NCI-H187 treated with DMSO at 0.1 percent for 48 hours (cell line): ENCODE measurements at places on chromosomes 12 and 14.

- DNase-seq, result no peak
These were observed 10.2 kb downstream of the OR6S1 start for GRCh38 chr14:20631023-20631879.

DNA sequence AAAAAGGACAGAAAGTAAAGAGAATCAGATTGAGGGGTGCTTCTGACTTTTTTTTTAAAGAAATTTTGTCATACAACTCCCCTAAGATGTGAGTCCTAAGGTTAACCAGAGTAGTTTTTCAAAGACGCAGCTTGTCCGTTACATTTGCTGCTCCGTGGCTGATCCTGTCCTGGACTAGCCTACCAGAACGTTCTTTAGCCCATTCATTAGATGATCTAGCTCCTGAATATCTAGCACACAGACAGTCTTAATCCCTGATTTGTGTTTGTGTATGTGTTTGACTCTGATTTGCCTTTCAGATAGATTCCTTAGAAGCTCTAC lies 60.3 kb downstream of the SAMD4A start:
- no peak for DNase-seq

DNA sequence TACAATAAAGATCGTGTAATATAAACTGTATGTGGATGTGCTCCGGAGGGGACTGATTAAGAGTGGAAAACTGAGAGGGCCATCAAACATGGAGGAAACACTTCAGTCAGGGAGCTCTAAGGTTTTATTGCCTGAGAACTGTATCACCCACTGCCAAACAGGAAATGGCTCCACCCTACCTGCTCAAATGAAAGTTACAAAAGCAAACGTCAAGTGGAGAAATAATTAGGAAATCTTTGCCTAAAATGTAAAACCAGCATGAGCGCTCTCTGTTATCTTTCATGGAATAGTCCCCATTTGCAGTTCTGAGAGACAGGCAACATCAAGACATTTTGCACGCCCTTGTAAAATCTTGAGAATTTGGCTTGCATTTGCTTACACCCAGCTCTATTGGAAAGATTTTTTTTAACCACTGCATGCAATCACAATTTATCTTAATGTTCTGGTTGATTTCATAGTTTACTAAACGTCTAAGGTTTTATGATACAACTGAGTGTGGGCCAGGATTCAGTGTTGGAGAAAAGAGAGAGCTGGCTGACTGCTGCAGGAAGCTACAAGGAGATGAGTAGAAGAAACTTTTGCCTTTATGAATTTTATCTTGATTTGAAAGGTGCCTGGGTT lies 344.0 kb upstream of the PRICKLE1 start:
- no peak for DNase-seq

- DNase-seq, result no peak
These were observed 13.0 kb upstream of the NUDT14 start for GRCh38 chr14:105193916-105194782.
